ENCODE measurements at places on chromosomes 2 and 18.
A peak's percentile ranks its signal among the peaks of the same experiment; 100 is the strongest.

DNA sequence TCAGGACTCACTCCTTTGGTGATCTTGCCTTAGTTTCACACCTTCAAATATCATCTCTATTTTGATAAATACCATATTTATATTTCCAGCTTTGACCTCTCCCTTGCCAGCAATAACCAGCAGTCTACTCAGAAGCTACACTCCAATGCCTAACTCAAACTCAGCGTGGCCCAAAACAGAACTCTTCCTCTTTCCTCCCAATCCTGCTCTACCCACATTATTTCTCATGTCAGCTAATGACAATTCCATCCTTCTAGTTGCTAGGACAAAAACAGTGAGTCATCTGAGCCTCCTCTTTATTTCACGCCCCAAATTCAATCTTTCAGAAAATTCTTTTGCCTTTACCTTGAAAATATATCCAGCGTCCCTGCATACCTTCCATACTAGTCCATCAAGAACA, 23.5 kb downstream of the CYRIA start:
- DNase-seq = no peak

- DNase-seq = no peak
Measured at GRCh38 chr2:234993541-234993981, 41.7 kb downstream of the SH3BP4 start.

DNA sequence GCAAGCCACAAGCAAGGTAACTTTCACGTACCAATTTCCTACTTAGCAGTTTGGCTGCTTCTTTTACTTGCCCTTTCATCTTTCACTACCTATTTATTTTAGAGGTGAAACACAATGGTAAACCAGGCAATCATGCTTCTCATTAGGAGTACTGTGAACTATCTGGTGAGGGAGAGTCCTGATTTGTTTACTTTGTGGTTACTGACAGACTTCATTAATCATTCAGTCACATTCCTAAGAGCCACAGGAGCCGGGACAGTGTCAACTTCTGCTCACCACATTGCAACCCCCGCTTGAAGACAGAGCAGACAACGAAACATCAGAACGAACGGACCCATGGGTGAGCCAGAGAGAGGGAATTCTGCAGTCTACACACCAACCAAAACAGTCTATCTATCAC, 28.8 kb downstream of the TUBB6 start:
- DNase-seq = no peak

- DNase-seq = no peak
Measured at GRCh38 chr2:135050132-135050531, 2.0 kb upstream of the RAB3GAP1 start.

GRCh38 chr2:207219081-207219630, 53.4 kb upstream of the KLF7 start:
- DNase-seq = no peak

DNA sequence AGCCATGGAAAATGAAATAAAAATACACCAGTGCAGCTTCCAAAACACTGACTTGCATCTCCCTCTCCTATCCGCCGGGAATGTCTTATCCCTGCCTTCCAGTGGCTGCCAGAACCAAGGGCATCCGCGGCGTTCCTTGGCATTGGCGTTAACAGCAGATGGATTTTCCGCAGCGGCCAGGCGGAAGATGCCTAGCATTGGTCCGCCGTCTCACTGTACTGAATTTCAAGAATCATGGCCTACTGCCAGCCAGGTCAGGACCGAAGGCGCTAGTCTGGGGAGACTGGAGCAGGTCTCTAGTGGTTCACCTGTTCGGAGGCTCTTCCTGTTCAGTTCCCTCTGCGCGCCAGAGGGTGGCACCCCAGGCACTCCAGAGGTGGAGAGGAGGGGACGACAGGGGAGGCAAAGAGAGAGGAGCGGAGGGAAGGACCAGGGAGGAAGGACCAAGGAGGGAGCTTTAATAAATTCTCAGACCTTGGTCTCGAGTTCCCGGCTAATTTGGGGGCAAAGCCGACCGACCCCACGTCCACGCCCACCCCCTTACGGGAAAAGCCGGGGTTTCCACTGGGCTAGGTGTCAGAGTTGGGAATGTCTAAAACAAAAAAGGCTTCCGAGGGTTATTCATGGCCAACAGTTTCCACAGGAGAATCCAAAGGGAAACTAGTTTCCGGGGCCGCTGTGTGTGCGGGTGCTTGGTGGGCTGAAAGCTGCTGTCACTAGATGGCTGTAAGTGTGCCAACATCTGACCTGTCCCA, 3.7 kb upstream of the BCL2L11 start:
- DNase-seq = peak; percentile 80

DNA sequence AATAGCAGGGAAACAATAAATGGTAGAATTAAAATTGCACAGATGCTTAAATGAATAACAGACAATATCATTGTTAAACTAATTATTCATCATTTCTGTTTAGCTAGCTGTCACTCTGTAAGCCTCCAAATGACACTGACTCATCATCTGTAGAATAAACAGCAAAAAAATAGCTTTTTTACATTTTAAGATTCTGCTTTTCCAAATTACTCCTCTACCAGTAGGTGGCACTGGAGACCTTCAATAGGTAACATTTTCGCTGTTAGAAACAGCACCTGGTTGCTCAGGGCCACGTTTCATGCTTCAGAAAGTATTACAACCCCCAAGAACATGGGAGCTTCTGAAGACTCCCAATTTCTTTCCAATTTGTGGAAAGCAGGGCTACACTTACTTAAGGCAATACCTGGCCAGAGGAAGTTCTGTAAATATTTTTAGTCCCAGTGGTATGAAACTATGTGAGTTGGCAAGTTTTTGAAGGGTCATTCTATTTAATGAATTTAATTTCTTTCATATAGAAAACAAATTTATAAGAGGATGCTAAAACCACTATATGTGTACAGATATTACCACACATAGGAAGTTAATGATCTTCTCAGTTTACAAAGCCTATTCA, 45.4 kb downstream of the TTN start:
- DNase-seq = peak; percentile 8

GRCh38 chr18:54329787-54330186, 27.9 kb downstream of the STARD6 start:
- DNase-seq = no peak

GRCh38 chr2:120622886-120623753, 112.5 kb upstream of the GLI2 start:
- DNase-seq = no peak

DNA sequence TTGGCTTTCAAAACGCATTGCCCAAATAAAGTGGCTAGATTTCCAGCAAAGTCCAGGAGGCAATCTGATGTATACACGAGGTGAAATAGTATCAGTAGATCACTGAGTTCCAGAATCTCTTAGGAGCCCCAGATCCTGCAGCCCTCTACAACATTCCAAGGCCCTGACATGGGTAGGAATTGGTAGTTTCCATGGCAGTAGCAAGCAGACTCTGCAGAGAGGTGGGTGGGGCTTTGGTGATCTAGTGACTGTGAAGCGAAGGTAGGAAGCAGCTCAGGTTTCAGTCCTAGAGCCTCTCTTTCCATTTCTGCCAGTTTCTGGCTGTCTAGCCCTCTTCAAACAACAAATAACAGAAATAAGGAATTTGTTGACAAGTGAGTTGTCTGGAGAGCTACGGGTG, 13.8 kb upstream of the SGPP2 start:
- no peak for DNase-seq

DNA sequence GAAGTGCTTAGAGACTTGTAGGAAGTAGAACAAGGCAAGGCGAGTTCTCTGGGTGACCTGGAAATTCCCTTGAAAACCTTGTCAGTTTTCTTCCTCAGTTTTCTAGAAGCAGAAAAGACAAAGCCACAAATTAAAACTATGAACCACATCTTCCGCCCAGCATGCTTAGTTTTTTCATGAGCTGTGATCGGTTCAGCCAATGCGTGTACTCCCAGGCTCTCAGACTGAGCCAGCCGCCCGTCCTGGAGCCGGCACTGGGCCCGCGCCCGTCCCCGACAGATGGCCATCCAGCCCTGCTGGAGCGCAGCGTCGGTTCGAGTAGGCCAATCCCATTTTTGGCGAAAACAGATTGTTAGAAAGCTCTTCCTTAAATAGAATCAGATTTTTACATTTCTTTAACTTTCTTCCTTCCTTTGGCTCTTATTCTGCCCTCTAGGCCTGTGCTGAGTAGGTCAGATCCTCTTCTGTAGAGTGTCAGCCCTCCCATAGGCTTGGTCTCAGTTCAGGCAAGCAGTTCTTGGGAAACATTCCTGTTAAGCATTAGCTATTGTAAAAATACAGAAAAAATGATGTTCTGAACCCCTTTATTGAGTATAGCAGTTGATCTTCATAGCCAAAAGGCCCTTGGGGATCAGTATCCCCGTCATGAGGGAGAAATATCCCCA, 112.5 kb downstream of the NCK2 start:
- DNase-seq = peak; percentile 43

DNA sequence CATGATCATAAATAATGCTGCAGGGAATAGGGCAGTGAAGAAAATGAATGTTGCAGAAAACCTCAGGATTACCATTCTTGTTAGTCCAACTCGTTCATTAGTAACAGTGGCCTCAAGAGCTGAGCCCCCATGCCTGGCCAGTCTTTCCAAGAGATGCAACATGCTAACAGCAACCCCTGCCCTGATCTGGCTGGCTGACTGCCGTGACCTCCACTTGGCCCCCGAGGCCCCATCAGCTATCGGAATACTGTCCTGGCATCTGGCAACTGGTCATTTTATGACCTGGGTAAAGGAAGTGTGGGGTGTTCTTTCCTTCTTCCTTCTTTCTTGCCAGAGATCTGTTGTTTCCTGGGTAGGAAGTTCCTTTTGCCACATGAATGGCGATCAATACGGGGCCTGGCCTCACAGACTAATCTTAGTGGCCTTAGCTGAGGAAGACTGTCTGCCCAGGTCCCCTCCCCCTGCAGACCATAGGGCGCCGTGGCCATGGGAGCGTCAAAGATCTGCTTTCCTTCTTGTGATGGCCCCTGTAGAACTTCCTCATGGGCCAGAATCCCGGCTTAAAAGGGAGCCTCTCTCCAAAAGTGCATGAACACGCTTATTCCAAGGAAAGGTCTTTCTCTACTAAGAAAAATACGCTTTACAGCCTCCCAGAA, 10.6 kb upstream of the TRABD2A start:
- no peak for DNase-seq

DNA sequence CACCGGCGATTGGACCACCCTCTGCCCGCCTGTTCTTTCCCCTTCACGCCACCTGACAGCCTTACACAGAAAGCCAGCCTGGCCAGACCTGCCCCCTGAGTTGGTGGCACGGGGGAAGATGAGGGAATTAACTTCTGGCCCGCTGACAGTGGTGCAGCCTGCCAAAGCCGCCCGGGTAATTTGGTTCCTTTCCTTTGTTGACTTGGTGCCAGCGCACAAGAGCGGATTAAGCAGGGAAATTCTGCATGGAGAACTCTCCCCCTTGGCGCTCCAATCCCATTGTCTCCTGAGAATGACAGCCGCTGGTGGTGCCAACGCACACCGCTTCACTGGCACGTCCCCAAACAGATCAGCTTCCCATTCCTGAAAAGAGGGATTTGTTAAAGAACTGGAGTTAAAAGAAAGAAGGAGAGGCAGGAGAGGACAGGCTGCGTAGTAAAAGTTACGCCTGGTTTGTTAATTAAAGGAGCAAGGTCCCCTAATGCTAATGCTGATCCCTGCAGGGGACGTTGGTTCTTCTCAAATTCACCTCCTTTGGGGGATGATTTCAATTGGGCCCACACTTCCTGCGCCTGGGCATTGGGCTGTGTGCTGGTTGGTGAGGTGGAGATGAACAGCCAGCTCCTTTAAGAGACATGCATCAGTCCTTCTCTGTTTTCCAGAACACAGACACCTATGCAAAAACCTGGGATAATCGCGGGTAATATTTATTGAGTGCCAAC, 286.8 kb downstream of the MYCN start:
- DNase-seq = no peak

DNA sequence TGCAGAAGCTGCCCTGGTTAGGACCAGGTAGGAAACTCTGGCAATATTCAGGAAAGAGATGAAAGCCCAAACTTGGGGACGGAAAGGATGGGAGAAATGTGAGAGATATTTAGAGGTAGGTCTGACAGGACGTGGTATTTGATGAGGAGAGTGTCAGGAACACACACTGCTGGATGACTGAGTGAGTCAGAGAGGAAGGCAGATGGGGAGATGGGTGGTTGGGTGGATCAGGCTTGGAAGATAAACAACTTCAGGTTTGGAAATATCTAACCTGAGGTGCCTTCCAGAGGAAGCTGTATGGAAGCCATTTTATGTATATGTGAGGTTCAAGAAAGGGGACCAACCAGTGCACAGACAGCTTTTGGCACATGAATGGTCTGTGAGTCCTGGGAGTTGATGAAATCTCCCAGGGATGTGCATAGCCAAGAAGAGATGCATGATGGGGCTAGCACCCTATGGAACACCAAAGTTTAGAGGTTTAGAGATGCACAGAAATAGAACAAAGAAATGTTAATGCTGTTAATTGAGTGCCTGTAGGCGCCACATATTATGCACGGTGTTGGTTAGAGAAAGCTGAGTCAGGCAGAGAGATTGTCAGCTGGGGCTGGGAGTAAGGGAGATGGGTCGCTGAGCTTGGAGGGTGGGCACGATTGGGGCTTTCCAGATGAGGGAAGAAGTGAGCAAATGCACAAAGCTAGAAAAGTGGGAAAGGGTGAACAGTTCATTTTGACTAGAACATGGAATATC, 101.0 kb downstream of the VIT start:
- DNase-seq = no peak

DNA sequence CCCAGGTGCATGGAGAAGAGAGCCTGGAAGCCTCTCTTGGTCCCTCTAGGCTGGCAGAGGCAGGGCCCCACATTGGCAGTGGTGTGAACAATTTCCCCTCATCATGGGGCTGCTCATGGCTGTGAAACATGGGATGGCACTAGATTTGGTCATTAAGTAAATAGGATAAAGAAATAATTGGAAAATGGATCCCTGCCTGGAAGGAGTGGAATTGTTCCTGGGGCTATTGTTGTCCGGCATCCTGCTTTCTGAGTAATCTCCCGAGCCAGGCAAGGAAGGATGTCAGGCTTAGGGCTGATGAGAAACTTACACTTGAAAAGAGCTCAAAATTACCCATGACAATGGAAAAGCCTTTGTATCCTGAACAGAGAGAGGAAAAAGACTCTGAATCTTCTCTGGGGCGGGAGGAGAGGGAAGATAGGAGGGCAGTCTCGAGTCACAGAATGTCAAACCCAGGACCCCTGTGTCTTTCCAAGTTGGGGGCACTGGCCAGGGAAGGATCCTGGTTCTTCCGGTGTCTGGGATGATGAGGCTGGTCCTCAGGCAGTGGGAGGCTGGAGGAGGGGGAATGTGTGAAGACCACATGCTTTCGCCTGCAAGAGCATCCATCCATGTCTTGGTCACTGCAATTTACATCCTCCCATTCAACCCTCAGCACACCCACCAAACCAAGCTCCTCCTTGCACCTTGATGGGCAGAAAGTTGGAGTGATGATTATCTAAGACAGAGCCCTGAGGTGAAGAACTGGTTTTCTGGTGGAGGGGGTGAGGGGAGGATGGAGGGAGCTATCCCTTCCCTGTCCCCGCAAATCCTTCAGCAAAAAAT, 27.1 kb upstream of the STEAP3 start:
- no peak for DNase-seq
